Glomerular endothelial cell (primary cell): ENCODE measurements at places on chromosomes 4 and X.
A peak's percentile ranks its signal among the peaks of the same experiment; 100 is the strongest.

DNA sequence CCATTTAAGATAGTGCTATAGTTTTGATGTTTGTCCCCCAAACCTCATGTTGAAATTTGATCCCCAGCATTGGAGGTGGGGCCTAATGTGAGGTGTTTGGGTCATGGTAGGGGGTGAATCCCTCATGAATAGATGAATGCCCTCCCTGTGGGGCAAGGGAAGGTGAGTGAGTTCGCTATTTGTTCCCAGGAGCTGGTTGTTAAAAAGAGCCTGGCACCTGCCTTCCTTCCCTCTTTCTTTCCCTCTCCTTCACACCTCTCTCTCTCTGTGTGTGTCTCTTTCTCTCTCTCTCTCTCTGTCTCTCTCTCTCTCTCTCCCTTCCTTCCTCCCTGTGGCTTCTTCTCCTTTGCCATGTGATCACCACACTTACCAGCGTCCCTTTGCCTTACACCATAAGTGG lies 160.7 kb downstream of the AASDH start:
- no peak for DNase-seq

- no peak for DNase-seq
Observed at GRCh38 chr4:89539374-89539773, 231.8 kb upstream of the GPRIN3 start.

GRCh38 chr4:100510551-100510950 lies 7.3 kb downstream of the EMCN start:
- no peak for DNase-seq

- DNase-seq: no peak
Observed at GRCh38 chr4:1370321-1371124, 23.5 kb downstream of the UVSSA start.

DNA sequence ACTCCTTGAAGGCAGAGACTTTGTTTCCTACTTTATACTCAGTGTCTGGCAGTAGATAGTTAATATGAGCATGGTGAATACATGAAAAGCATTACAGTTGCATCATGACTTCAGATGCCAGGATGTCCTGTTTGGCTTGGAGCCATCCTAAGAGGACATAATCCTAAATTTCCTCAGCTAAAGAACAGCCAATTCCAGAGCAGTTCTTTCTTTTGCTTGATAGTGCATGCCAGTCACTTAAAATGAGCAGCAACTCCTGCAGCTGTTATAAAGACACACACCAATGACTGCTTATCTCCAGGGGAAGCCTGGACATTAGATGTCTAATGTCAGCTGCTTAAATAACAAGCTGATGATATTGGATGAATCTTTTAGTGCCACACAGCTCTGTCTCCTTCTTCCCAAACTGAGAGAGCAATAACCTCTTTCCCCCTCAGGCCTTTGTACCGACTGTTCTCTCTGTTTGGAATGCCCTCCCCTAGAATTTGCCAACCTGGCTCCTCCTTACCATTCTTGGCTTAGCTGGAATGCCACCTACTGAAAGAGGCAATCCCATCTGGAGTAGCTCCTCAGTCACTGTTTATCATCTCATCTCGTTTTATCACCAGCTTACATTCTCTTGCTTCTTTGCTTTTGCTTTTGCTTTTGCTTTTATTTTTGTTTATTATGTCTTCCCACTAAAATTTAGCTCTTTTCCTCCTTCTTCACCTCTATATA lies 100.8 kb upstream of the USP38 start:
- no peak for DNase-seq

DNA sequence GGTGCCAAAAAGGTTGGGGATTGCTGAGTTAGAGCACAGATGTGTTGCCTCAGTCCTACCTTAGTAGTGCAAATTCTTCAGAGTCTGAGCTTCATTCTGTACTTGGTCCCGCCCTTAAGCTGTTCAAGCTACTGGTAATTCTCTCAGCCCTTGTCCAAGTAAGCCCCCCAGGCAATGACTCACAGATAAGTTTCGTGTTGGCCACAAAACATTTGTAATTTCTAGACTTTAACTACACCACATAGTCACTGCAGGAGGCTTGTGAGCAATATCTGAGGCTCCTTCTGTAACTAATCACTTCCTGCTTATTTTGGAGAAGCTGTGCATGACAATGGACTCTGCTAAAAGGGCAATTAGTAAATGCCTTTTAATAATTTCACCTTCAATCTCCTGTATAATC lies 1420.5 kb downstream of the PCDH7 start:
- no peak for DNase-seq

GRCh38 chr4:60729194-60729593 lies 470.9 kb upstream of the ADGRL3 start:
- DNase-seq: no peak

DNA sequence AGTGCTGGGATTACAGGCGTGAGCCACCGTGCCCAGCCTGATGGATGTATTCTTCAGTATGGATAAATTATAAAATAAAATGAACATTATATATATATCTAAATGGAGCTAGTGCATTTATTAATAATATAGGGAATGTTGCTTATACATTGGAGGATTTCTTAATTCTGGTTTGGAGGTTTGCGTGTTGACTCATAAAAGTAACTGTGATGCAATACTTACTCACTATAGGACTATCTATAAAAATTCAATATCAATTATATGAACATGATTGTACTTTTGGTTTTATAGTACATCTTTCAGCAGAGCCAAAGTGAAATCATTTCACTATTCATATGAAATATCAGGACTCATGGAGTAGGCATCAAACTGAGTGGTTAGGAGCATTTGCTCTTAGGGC lies 3.2 kb upstream of the AREG start:
- DNase-seq: no peak

DNA sequence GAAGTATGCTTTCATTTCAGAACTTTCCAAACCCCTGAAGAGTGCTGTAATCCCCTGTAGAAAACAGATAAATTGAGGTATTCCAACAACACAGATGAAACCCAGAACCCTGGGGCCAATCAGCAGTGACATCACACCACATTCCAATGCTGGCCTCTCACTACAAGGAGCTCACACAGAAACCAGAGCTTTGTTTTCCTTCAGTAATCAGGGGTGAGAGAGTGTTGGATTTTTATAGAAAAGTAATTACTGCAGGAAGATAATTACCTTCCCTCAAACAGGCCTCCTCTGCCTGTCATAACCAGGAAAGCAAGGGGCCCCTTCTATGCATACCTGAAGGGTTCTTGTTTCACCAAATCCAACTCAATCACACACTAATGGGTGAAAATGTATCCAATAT lies 246.2 kb downstream of the SCFD2 start:
- no peak for DNase-seq

DNA sequence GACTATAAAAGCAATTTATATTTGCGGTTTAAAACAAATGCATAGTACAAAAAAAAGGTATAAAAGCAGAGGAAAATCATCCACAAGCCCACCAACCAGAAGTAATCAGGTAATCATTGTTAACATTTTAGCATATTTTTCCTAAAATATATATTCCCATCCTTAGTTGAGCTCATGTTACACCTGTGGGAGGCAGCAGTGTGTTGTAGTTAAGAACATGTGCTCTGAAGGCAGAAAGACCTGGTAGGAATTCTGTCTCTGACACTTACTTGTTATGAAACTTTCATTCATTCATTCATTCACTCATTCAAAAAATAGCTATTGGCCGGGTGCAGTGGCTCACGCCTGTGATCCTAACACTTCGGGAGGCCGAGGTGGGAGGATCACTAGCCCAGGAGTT lies 15.4 kb upstream of the CDKL5 start:
- DNase-seq: no peak

DNA sequence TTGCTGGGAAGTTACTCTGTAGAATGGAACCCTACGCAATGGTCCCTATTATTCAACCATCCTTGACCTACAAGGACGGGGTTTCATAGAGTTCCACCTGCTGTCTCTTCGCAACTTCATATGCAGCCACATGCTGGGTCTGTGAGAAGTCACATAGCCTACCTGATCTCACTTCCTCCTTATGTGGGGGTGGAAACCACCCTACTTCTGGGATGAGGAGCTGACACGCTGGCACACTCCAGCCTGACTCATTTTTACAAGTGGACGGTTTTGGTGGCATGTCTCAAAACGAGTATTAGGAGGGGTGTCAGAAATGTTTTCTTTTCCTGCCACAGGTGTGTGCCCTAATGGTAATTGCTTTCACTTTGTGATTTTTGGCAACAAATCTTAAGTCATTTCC lies 36.8 kb upstream of the ARSD start:
- DNase-seq: no peak

- no peak for DNase-seq
Observed at GRCh38 chr4:55424791-55425190, 29.0 kb downstream of the TMEM165 start.

GRCh38 chr4:98027827-98028226 lies 115.4 kb downstream of the STPG2 start:
- no peak for DNase-seq

DNA sequence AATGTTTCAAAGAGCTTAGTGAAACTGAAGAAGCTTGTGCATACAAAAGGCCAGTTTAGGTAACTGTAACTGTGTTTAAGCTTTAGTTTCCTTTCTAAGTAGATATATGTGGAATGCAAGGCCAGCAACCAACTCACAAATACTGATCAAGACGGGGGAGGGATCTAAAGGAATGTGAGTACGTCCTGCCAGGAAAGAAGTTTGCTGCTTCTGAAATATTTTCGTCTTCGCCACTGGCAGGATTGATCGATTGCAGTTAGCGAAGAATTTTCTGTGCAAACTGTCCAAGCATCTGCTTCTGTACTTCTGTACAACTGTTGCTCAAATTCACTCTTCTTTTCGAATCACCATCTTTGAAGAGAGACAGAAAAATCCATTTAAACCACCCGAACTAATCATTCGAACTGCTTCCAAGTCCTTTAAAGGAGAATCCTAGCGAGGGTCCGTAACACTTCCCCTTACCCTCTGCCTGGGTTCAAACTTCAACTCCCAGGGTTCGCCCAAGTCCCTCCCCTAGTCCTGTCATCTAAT lies 373 bp upstream of the INTS6L start:
- DNase-seq: peak; percentile 9

DNA sequence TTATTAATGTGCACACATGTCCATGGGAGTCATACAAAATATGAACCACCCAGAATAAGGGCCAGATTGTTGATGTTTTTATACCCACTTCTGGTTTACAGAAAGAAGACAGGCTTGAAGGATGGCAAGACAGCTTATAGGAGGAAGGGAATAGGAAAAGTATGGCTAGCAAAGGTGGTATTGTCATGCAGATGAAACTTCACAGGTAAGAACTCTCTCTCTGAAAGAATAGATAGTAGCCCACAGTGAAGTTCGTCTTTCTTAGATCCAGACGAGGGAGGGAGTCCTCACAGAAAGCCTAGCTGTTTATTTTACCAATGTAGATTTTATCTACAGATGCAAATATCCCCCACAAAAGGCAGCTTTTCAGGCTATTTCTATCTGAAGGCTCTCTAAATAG lies 43.7 kb upstream of the SPIN4 start:
- DNase-seq: no peak

DNA sequence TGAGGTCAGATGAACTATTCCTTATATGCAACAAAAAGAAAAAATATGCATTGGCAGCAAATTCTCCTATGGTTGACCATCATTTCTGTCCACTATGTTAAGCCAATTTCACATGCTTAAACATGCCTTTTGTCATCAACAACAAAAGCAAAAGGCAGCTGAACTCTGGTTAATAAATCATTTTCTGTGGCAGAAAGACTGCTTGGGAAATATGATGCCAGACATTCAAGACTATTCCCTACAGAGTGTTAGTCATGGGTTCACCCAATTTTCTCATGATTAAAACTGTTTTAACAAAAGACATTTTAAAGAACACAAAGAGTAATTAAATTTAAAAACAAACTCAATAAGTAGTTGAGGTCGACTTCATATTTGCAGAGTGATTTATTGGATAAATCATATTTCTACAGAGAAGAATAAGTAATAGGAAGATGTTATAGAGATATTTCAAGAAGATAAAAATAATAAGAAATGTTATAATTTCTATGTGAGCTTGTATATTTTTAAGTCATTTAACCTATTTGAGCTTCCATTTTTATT lies 890.6 kb downstream of the STPG2 start:
- DNase-seq: no peak

GRCh38 chrX:46543441-46543840 lies 1.8 kb downstream of the ZNF674 start:
- no peak for DNase-seq
